ENCODE measurements at places on chromosomes 16 and 17. TPM values are rescaled to one million over a fixed set of nuclear protein-coding genes. Genes with fewer than 3 reads are reported as not detected.

DNA sequence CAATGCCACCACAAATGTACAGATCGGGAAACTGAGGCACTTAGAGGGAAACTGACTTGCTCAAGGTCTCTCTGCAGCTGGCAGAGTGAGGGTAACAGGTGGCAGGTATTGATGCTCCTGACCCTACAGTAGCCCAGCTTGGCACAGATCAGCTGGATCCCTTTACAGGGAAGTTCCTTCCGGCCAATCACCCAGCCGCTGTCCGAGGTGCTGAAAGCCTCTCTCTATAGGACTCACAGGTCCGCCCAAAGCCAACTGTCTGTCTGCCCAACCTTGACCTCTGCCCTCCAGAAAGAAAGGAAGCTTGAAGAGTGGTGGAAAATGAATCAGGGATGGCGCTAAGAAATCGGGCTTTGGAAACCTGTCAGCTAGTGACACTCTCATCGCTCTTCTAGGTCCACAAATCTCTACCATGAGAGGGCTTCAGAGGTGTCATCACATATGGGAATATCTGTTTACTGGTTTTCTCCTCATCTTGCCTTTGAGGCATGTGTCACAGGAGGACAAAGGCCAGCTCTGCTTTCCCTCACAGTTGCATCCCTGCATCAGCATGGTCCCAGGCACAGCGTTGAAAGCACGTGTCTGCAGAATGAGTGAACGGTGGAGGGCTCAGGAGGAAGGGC lies 246.2 kb downstream of the KATNIP start:
- peak; percentile 80 for DNase-seq

DNA sequence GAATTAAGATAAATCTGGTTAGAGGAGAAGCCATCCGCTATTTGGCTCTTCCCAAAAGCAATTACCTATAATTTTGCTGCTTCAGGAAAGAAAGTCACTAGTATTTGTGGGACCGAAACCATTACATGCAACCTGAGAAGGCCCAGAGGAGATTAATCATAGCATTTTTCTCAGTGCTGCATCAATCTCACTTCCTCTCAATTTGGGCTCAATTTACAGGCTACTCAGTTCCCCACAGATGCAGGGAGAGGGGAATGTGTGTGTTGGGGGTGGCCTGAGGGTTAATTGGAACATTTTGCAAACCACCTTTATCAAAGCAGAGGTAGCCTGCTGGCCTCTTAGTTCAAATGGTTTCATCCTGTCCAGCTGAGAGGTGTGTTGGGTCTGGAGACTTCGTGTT lies 394.7 kb upstream of the ASIC2 start:
- no peak for DNase-seq

MSLN gene
- not detected for polyA plus RNA-seq

PKMYT1 gene
- 2.1 TPM for polyA plus RNA-seq

DNA sequence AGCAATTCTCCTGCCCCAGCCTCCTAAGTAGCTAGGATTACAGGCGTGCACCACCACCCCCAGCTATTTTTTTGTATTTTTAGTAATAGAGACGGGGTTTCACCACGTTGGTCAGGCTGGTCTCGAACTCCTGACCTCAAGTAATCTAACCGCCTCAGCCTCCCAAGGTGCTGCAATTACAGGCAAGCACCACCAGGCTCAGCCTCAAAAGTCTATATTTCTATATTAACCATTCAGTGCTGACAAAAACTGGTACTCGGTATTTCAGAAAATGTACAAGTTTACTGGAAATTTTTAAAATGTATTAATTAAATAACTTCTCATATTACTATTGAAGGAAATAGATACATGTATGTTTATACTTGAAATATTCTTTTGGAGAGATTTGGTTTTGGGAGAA lies 1.4 kb upstream of the HEXD start:
- no peak for DNase-seq

DNA sequence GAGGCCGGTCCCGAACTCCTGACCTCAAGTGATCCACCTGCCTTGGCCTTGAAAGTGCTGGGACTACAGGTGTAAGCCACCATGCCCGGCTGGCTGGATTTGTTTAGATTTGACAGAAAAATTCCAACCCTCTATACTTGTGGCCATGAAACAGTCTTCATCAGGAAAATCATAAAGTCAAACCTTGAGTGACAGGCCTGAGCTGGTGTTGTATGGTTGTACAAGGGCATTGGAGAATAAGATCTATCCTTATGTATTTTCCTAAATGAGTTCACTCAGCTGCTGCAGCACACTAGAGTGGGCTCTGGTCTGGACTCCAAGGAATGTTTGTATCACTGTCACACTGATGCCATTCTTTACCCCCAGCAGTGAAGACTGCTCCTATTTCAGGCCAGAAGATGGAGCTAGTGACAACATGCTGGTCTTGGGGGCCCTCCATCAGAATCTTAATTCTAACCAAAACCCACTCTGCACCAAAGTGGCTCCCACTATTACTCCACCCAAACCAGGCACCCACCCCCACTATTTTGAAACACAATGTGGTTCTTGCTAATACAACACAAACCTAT lies 27.4 kb downstream of the SNX11 start:
- no peak for DNase-seq

GRCh38 chr16:10205688-10206087 lies 23.5 kb upstream of the GRIN2A start:
- DNase-seq: no peak

SMIM36 gene
- not detected for polyA plus RNA-seq

KSR1 gene
- 8.7 TPM for polyA plus RNA-seq

DNA sequence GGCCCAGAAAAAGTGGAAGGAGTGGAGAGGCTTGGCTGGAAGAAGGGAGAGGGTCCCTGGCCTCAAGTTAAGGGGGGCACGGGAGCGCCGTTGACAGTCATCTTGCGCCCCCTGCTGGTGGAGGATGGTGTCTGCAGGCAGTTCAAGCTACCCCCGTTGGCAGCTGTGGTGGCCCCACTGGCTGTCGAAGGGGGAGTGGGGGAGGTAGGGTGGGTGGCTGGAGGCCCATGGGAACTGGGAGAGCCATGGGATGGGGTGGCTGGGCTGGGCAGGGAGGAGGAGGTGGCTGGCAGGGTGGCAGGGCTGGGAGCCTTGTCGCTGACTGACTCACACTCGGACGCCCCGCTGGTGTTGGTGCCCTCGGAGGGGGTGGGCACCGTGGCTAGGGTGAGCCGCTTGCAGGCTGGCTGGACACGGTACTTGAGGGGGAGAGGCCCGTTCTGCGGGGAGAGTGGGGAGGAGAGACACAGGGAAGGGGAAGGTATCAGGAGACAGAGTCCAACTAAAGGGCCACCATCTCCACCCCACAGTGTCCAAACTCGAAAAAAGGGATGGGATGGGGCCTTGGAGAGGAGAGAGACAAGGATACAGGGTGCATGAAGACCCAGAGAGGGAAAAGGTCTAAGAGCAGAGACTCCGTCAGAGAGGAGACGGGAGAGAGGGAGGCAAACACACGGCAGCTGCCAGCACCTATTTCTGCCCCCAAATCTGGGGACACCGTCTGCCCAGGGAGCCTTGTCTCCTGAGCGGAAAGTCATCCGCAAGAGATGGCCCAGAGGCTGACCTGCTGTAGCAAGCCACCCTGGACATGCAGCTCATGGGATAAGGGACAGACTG lies 5.2 kb downstream of the CISD3 start:
- DNase-seq: peak; percentile 83

GRCh38 chr17:45342306-45342705 lies 25.5 kb upstream of the MAP3K14 start:
- DNase-seq: no peak

GRCh38 chr17:72046643-72047612 lies 73.9 kb upstream of the SOX9 start:
- DNase-seq: no peak

OR1E2 gene
- not detected for polyA plus RNA-seq

GRCh38 chr16:14420721-14421488 lies 209.2 kb downstream of the PARN start:
- peak; percentile 80 for DNase-seq

- no peak for DNase-seq
Measured at GRCh38 chr17:77354420-77354669, 213.6 kb downstream of the SEC14L1 start.

TMEM100 gene
- 13.2 TPM for polyA plus RNA-seq

DNA sequence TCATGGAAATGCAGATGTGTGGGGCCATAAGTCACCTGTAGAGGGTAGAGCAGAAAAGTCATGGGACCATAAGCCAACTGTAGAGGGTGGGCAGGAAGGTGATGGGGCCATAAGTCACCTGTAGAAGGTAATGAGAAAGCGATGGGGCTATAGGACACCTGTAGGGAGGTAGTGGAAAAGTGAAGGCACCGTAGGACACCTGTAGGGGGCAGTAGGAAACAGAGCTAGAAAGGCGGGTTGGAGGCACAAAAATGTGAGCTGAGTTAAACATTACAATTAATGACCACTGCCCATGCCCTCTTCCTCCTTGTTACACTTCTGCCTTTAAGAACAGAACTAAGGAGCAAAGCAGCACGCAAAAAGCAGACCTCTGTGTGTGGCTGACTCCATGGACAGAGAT lies 150.1 kb downstream of the SHISA6 start:
- no peak for DNase-seq

GRCh38 chr17:7887482-7888183 lies 956 bp upstream of the CHD3 start:
- DNase-seq: peak; percentile 96

SECTM1 gene
- polyA plus RNA-seq: 2.5 TPM

DNA sequence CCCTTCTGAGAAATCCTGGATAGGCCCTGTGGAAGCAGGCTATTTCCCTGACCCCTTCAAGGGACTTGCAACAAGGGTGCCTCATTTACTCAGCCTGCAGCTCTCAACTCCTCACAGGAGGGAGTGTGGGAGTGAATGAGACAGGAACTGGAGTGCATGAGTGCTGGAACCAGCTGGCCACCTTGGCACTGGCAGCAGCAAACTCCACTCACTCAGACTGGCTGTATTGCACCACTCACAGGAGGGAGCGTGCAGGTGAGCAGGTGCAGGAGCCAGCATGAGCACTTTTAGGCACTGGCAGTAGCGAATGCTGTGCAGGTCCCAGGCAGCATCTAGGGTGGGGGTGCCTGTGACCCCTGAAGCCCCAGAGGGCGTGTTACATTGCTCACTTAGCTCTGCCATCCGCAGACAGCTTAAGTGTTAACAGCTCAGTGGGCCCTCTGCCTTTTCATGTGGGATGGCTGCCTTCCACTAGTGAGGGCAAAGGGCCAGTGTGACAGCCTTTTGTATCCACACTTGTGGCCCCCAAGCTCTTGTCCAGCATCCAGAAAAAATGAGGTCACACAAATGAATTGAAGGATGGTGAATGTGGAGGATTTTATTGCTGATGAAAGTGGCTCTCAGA lies 11.0 kb upstream of the ZNHIT3 start:
- no peak for DNase-seq

GRCh38 chr17:75111777-75112335 lies 2.1 kb downstream of the ARMC7 start:
- DNase-seq: no peak

DNA sequence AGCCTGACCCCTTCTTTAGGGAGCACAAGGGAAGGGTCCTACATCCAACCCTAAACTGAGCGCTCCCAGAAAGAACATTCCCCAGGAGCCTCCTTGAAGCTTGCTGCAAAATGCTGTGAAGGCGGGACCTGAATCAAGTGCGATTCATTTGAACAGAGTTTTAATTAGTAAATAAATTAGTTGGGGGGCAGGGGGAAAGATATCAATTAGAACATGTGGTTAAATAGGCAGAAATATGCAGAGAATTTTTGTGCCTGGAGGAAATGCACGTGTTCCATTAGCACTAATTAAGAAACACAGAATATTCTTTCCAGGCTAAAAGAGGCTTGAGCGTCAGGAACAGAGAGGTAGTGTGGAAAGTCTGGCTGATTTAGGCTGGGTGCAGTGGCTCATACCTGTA lies 38.5 kb upstream of the SHISA9 start:
- DNase-seq: no peak

FBXO31 gene
- 24.3 TPM for polyA plus RNA-seq

NEUROD2 gene
- not detected for polyA plus RNA-seq

VMO1 gene
- polyA plus RNA-seq: 0.70 TPM

GRCh38 chr16:75095204-75095621 lies 21.4 kb downstream of the LDHD start:
- no peak for DNase-seq

GRCh38 chr17:3678095-3678820 lies 9.6 kb downstream of the EMC6 start:
- no peak for DNase-seq

DNA sequence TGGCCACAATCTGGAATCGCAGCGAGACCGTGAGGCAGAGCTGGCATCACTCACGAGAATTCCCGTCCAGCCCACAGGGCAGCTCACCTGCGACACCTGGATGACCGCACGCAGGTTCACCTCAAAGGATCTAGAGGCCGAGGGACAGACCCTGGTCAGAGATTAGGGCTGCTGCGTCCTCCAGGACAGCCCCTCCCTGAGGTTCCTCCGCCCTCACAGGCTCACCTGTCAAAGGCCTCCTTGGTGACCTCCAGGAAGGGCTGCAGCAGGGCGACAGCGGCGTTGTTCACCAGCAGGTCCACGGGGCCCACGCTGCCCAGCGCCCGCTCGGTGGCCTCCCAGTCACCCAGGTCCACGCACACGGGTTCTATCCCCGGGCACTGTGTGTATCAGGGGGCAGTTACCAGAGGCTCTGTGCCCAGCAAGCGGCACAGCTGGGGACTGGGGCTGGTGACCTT lies 834 bp downstream of the DCXR start:
- DNase-seq: no peak

GJC1 gene
- polyA plus RNA-seq: 20.8 TPM

DNA sequence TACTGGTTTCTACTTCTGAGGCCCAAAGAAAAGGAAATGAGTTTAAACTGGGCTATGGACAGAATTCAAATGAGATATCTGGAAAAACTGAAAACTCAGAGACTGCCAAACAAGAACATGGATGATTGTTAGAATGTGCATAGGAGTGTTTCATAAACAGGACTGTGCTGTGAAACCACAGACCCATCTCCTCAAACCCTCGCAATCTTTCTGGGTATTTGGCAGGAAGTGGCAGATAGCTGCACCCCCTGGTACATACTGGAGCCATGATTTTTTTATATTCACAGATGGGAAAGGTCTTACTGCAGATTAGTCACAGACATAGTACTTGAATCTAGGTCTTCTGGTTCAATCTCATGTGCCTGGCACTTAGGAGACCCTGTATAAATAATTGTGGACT lies 145.0 kb downstream of the CCDC182 start:
- DNase-seq: no peak

- no peak for DNase-seq
Measured at GRCh38 chr16:23893986-23894385, 58.2 kb downstream of the PRKCB start.

- peak; percentile 55 for DNase-seq
Measured at GRCh38 chr17:65173284-65173793, 36.2 kb downstream of the RGS9 start.

LASP1 gene
- 23.8 TPM for polyA plus RNA-seq

- no peak for DNase-seq
Measured at GRCh38 chr17:73987845-73988509, 215.5 kb upstream of the RPL38 start.

GRCh38 chr17:29760279-29761039 lies 137.7 kb upstream of the CORO6 start:
- DNase-seq: no peak

MVP gene
- polyA plus RNA-seq: 50.6 TPM

All from right cardiac atrium (tissue), 5 donors.